Non-pigmented ciliary epithelial cell (primary cell): ENCODE measurements at places on chromosomes 11 and 22.

DNA sequence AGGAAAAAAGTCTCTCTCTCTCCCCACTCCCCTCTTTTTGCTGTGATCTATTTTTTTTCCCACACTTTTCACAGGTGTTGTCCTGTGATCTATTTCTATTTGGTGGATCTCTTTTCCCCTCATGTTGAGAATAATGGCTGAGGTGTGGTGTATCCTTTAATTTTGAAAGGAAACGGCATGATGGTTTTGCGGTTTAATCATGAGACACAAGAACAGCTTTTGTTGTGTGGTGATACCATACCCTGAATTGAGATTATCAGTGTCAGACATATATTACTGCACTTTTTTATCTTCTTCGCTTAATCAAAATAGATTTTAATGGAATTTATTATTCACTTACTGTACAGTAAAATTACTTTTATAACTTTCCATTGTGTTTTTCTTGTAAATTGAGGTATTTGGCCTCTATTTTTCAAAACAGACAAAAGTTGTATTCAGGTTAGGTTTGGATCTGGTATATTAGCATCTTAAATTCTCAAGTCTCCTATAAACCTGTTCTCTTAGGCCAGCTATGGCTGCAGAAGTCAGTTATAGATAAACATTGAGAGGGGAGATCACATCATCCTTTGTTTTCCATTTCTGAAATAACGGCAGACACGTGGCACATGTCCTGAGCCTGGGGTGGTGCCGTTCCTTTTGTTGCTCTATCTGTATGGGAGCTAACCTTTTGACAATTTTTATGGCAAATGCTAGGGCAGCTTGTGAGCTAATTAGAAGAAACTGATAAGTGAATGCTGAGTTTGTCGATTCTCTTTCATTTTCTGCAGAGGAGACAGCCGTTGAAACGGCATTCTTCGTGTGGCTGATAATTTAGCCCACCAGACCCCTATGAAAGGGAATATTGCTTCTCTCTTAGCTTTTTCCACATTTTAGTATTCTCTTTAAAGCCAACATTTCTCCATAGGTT, 25.8 kb downstream of the NF2 start:
- DNase-seq = no peak

DNA sequence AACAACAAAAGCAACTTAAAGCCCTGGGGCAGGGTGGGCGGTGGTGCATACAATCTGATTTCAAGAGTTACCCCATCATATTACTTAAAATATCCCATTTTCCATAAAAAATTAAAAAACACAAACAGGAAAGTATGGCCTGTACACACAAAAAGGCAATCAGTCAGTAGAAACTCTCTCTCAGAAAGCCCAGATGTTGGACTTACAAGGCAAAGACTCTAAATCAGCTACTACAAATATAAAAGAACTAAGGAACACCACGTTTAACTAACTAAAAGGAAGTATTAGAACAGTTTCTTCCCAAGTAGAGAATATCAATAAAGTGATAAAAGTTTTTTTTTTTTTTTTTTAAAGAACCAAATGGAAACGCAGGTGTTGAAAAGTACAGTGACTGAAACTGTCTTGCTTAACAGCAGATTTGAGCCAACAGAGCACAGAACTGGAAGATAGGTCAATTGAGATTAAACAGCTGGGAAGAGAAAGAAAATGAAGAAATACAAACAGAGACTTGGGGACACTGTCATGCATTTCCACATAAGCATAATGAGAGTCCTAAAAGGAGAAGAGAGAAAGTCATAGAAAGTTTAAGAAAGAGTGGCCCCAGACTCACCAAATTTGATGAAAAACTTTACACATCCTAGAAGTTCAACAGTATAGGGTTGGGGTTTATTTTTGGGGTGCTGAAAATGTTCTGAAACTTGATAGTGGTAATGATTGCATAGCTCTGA, 8.6 kb downstream of the SC5D start:
- DNase-seq = no peak

GRCh38 chr22:35407362-35407761, 7.4 kb downstream of the MCM5 start:
- DNase-seq = no peak

DNA sequence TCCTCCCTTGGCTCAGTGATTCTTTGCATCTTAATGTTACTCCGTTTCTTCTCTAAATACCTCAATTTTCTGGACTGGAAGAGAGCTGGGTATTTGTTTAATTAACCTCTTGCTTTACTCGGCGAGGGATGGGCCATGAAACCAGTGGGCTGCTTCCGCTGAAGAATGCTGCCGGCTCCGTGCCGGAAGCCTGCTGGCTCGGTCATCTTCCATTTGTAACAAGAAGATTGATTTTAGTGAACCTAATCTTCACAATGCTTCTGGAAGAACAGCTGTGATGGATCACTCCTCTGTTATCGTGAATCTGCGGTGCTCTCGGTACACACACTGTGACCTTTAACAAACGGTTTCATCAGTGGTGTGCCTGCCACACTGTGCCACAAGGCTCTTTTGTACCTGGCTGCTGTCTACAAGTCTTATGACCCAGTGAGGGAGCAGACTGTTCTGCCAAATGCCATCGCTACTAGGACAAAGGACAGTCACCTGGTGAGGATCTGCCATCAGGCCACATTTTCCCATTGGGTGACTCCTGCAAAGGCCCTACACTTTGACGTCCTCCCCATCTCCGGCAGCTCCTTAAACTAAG, 25.3 kb upstream of the PARVB start:
- DNase-seq = no peak

DNA sequence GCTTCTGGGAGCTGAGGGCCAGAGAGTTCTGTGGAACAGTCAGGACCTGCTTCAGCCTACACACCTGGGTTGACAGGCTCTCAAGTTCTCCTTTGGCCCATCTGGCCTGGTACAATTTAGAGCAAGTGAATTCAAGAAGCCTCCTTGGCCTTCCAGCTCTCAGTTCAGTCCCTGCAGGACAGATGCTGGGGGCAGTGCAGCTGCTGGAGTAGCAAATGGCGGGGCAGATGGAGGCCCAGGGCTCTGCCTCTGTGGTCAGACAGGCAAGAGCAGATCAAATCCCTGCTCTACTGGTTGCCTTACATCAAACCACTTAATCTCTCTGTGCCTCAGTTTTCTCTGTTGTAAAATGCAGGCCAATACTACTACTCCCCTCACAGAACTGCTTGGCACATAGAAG, 8.7 kb upstream of the KCNK7 start:
- DNase-seq = no peak

DNA sequence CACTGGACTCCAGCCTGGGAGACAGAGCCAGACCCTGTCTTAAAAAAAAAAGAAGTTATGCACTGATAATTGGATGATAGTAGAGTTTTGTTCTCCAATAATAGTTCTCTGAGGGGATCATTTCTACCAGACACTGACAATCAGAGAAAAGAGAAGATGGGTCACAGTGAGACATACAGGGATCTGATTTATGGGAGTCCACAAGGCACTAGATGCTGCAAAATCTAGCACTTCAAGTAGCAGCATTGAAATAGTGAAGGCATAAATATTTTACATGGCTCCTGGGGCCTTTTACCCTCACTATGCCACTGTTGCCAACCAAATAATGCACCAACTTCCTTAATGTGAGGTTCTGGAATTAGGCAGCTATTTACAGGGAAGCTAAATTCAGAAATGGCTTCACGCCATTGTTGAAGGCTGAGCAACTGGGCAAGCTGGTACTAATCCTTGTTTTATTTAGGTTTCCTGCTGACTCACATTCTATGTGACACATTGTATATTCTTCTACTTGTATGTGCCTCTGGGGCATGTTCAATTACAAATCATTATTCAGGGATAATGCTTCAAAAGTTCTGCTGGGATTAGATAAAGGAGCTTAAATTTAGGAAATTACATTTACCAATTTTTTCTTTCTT, 38.2 kb upstream of the ABTB2 start:
- DNase-seq = peak; percentile 18

- no peak for DNase-seq
Measured at GRCh38 chr11:64441127-64441526, 82.2 kb downstream of the RPS6KA4 start.

- no peak for DNase-seq
Measured at GRCh38 chr11:108093128-108093904, 28.1 kb upstream of the ACAT1 start.

DNA sequence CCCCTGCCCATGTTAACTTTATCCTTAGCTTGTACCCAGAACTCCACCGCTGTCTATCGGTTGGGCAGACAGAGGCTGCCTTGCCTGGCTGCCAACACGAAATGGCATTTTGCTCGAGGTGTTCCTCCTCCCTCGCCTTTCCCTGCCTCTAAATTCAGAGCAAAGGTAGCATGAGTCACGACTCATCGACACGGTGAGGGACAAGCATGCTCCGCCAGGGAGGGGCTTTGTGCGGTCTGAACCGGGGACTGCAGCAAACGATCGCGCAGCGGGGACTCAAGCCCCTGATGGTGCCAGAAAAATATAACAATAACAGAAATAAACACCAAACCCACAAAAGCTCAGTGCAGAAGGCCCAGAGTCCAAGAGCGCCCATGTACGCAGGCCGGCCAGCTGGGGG, 52.3 kb downstream of the RTL6 start:
- DNase-seq = no peak

DNA sequence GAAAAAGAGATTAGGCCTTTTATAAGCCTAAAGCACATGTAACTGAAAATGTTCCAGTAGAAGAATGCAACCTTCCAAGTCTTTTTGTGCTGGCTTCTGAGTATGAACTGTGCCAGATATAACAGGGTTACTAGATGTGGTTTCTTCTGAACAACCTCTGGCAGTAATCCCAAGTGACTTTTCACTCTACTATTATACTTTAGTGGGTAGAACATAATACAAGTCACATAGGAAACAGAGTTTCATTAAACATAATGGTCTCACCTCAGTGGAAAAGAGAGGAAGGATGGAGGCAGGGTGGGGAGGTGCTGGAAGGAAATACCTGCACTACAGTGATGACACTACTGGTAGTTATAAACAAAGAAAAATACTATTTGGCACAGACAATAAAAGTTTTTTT, 81.3 kb downstream of the PHF21A start:
- DNase-seq = peak; percentile 27

DNA sequence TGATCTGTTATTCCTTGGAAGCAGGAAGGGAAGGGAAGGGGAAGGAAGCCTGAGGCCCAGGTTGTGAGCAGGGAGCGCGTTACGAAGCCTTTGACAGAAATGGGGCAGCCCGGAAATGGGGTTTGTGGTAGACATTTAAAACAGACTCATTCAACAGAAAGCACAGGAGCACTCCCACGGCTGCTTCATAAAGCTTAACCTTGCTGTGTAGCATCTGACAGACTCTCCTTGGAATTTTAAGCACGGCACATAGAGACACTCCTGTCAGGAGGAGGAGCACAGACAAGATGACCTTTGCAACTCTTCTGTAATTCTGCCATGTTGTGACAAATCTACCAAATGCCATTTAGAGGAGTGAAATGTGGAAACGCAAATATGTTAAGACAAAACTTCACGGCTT, 131.6 kb downstream of the FBXO7 start:
- DNase-seq = no peak

DNA sequence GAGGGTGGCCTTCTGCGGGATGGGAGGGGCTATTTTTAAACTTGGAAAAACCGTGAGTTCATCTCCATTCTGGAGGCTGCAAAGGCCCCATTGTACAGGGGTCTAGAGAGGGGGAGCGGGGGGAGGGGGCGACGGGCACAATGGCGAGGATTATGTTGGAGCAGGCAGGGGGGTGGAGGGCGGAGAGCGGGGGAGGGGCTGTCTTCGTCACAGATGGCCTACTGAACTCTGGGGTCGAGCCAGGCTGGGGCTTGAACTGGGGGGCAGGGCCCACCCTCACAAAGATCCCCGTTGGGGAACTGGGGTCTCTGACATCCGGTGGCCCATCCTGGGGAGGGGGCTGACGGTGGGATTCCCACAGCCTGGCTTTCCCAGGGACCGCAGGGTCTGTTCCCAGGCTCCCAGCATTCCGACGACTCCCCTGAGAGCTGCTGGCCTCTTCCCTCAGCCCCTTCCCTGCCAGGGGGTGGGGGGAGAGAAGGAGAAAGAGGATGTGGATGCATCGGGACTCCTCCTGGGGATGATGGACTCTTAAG, 3.4 kb upstream of the MCAM start:
- no peak for DNase-seq

- no peak for DNase-seq
Measured at GRCh38 chr11:69325446-69325845, 31.5 kb downstream of the MYEOV start.

DNA sequence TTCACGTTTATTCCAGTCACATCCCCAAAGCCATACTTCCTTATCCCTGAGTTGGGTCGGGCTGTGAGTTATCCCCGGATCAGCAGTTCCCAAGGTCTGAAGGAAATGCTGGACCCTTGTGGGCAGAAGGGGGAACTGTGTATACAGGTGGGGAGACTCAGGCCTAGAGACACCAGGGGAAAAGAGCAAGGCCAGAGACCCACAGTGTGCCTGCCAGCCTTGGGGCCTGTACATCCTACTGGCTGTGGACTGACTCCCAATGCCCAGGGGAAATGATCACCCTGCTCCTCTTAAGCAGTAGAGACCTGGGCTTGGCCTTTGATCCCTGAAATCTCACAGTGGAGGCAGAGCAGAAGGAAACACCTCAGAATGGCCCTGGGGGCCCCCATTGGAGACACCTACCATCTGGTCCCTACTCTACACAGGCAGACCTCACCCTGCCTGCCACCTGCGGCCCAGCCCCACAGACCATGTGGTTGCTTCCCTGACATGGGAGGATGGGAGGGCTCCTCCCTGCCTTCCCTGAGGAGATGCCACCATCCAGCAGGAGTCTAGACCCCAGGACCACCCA, 1.3 kb downstream of the SELENOM start:
- DNase-seq = no peak

DNA sequence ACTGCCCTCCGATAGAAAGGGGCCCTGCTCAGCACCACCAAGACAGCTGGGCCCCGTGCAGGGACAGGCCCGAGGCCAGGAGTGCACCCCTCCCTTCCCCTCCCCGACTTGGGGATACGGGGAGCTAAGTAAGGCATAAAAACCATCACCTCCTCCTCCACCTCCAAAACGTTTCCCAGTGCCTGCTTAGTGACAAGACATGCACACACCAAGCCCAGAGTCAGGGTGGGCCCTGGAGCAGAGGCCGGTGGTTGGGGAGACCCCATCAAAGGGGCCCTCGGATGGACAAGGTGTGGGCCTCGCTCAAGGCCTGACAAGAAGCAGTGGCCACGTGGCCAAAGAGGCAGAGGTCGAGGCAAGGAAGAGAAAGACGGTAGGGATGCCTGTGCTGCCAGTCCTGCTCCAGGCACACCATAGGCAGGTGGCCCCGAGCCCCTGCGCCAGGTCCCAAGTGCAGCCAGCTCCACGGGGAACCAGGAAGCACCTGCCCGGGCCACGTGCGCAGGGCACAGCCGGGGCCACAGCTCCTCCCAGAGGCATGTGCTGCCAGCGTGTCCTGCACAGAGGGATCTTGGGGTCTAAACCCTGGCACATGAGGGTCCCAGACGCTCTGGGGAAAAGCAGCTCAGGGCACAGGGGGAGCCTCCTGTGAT, 53.0 kb downstream of the BRD1 start:
- DNase-seq = no peak

- DNase-seq = no peak
Measured at GRCh38 chr11:73716153-73717056, 44.5 kb downstream of the RAB6A start.
